SK-N-SH treated with all-trans-retinoic acid at 6 μM for 48 hours (cell line): ENCODE measurements at places on chromosomes 11 and 22.
A peak's percentile ranks its signal among the peaks of the same experiment; 100 is the strongest.

GRCh38 chr11:72863916-72864315 lies 49.7 kb downstream of the ATG16L2 start:
- peak; percentile 18; the same call in 2 of the 3 replicates for ATAC-seq

GRCh38 chr11:105867742-105868141 lies 154.3 kb downstream of the MSANTD4 start:
- no peak for ATAC-seq

DNA sequence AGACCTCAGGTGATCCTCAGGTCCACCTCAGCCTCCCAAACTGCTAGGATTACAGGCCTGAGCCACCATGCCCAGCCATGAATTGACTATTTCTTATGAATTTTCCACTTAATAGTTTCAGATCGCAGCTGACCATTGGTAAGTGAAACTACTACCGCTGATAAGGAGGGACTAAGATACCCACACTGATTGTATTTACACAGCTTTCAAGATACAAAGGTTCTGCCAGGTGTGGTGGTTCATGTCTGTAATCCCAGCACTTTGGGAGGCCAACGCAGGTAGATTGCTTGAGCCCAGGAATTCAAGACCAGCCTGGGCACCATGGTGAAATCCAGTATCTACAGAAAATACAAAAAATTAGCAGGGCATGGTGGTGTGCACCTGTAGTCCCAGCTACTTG lies 3.9 kb downstream of the CHEK2 start:
- ATAC-seq = no peak

GRCh38 chr11:63837027-63837688 lies 1.8 kb upstream of the MARK2 start:
- peak; percentile 55 for ATAC-seq

DNA sequence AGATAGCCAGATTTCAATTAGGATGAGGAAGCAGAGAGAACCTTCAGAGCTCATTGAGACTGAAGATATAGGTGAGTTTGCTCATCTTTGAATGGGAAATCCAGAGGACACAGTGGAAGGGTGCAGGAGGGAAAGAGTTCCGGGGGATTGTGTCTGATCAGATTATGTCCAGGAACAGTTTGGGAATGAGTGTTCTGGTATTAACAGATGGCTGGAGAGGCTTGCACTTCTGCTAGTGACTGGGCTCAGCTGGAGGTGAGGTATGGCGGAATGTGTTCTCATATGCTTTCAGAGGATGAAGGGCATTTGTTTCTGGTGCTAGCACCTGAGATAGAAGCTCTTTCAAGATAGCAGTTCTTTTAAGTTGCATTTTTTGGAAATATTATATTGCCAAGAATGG lies 27.6 kb downstream of the ALKBH3 start:
- no peak for ATAC-seq

DNA sequence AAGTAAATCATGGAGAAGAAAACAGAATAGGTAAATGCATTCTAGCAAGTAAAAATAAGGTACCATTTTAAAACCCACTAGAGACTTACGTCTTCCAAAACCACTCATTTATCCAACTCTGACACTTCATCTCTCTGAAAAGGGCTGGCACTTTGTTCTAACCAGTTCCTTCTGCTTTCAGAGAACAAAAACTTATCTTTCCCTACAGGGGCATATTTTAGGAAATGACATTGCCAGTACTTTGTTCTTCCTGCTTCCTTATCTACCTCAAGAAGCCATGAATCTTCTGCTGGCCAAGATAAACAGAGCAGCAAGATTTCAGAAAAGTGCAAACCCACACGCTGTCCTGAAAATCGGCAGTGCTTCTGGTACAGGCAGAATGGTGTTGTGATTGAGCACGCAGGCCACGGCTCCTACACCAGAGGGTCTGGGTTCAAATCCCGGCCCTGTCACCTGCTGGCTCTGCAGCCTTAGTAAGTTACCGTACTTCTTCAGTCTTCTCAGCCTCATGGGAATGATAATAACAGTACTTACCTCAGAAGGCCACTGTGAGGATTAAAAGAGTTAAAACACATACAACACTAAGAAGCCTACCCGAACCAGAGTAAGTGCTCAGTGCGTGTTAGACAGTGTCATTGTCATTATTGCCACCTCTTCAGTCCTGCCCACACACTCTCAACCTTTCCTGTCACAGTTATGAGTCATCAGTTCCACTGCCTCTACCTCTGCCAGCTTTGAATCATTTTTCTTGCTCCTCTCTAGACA lies 11.0 kb downstream of the MPZL3 start:
- no peak for ATAC-seq

DNA sequence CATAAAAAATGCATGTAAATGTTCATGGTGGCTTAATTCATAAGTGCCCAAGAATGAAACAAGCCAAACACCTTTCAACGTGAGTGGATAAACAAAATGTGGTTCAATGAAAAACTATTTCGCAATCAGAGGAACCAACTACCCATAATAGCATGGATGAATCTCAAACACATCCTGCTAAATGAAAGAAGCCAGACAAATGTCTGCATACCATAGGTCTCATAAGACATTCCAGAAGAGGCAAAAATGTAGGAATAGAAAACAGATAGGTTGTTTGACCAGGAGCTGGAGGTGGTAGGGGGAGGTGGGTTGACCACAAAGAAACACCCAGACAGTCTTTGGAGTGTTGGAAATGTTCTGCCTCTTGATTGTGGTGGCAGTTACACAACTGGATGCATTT lies 13.2 kb upstream of the OSBPL5 start:
- no peak; the same call in 2 of the 3 replicates for ATAC-seq

- ATAC-seq = no peak
Measured at GRCh38 chr22:19639610-19640135, 74.6 kb upstream of the SEPTIN5 start.

DNA sequence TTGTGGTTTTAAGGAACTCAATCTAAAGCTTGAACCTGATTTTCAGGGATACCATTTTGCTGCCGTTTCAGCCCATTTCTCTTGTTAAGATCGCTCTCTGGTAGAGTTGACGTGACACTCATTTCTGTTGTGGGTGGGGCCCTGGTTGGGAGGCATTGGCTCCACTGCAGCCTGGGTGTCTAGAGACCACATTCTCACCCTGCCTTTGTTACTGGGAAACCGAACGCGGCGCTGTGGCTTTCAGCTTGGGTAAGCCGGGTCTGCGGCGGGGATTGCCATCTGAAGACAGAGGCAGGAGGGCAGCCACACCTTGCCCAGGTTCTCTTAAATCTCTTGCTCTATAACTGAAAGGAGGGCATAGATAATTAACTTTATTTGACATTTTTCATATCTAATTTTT lies 3.2 kb downstream of the EHF start:
- ATAC-seq = no peak

GRCh38 chr22:37525073-37525745 lies 6.0 kb upstream of the CARD10 start:
- peak; percentile 96 for ATAC-seq

GRCh38 chr22:47152938-47153337 lies 390.5 kb downstream of the TBC1D22A start:
- no peak for ATAC-seq

GRCh38 chr11:58186938-58187337 lies 1.9 kb upstream of the OR9Q2 start:
- ATAC-seq = no peak

GRCh38 chr22:44975427-44976262 lies 34.2 kb downstream of the PHF21B start:
- peak; percentile 99 for ATAC-seq

- no peak for ATAC-seq
Measured at GRCh38 chr11:121191818-121192217, 90.8 kb downstream of the TECTA start.

DNA sequence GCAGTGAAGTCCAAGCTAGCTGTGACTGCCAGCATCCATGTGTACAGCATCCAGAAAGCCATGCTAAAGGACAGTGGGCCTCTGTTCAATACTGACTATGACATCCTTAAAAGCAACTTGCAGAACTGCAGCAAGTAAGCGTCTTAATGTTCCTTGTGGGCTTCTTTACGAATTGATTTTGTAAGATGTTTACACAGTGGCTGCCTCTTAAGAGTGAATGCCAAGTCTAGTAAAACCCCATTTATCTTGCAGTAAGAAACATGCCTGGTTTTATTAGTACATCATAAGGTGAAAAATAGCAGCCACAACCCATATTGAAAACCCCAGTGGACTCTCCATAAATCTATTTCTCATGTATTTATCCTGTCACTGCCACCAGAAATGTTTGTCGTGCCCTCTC lies 20.5 kb downstream of the POLD3 start:
- ATAC-seq = no peak

- ATAC-seq = no peak
Measured at GRCh38 chr11:45864041-45864440, 16.8 kb downstream of the CRY2 start.

DNA sequence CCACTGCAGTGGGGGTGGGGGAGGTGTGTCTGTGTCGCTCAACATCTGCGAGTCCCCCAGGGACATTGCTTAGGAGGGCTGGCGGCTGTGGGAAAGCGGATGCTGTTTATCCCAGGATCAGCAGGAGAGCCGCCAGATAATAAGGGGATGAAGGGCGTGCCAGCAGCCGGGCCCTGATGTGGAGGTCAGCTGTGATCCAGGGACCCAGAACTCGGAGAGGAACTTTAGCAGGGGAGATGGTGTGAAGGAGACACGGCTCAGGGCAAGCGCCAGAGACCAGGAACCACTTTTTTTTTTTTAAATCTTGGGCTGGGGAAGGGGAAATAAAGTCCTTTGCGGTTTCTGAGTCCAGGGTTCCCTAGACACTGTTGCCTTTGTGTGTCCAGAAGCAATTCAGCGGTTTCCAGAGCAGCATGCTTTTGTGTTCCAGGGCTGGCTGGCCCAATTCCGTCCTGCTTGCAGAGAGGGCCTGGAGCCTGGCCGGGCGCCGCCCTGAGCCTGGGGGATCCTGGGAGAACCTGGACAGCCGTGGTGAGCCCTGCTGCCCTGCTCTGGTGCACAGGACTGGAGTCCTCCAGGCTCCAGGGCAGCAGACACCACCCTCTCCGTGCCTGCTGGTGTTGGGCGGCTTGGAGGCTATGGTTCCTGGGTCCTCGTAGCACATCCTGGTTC lies at the start of gene GRAMD4:
TSS of gene GRAMD4 (plus strand) at position 557 of the 672 bp plus-strand sequence. CDS start 6,414 bp downstream, outside the sequence.
- peak; percentile 12; the same call in 2 of the 3 replicates for ATAC-seq

DNA sequence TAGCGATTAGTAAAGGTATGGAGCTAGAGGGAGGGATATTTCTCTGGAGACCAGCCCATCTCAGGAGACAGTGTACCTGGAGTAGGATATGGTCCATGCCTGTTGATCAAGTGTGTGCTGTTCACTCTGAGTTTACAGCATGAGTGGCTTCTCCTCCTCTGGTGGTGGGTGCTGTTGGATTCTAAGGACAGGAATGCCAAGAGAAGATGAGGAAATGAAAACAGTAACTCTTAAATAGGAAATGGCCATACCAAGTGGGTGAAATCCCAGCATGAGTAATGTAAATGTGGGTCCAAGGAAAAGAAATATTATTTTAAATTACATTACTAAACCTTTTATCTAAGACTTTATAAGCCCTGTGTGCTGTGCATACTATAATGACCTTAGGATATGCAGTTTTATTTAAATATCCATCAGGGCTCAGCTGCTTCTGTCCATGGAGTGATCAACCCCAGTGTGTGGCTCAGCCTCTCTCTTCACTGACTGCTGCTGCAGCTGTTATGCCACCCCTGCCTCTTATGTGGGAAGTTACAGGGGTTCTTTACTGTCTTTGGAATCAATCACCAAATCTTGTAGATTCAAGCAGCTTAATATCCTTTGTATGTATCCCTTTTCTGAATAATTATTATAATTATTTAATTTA lies 54.3 kb downstream of the FAT3 start:
- no peak for ATAC-seq

DNA sequence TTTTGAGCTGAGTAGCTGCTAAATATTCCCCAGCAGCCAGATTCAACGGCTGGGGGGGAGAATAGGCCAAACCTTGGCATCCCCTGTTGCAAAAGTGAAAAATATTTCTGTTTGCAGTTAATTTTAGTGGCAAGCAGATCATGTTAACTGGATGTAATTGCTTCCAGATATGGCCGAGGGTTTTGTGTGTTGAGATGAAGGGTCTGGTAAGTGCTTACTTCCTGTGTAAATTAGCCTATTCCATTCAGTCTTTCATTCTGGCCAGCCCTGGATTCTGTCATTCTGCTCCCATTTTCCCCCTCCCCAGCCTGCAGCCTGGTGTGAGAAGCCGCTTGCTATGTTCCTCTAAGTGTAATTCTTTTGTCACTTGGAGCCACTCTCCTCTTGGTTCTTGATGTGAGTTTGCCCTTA lies 17.4 kb downstream of the ZBTB16 start:
- ATAC-seq = peak; percentile 44

GRCh38 chr22:25448435-25449051 lies 115.9 kb upstream of the GRK3 start:
- ATAC-seq = peak; percentile 67

GRCh38 chr11:44590769-44591168 lies 25.3 kb downstream of the CD82 start:
- ATAC-seq = no peak

DNA sequence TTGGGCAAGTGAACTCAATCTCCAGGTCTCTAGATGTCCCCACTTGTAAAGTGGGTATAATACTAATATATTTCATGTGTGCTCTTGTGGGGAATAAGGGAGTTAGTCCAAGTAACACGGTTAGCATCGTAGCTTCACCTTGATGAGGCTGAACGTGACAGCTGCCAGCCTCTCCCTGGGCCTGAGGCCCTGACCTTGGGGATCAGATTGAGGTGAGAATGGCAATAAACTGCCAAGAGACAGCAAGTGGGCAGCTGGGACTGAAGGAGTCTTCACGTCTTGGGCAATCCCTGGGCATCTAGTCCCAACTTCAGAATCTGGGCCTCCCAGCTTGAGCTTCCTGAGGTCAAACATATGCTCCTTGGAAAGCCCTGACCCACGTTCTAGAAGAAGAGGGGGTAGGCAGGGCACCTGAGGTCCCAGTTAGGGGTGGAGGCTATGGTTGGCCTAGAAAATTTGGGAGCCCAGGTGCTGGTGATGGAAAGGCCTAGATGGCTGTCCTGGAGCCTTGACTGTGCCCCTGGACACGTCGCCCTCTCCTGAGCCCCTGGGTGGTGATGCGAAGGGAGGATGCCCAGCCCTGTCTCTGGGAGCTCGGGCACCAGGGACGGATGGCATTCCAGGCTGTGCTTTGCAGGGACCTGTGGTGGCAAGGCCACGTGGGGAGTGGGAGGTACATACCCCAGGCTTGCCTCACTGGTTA lies 23.4 kb downstream of the ADAMTS15 start:
- ATAC-seq = no peak

DNA sequence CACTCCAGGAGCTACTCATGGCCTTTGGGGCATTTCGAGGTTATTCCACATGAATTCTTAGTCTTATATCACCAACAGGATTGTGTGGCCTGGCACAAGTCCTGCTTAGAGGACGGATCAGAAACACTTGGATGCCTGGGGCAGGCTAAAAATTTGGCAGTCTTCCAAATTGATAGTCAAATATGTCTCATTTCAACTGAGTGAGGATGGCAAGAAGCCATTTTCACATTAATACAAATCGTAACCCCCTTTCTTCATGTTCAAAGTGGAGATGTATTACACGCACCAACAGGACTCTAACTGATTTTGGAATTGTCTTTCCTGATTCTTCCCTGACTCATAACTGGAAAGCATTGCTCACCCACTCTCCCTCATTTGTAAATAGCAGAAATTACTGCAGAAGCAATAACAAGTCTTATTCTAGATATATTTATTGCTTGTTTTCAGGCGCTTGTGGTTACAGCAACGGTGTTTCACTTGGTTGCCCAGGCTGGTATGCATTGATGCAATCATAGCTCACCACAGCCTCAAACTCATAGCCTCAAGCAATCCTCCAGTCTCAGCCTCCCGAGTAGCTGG lies 10.3 kb upstream of the CCDC86 start:
- peak; percentile 6; the same call in 2 of the 3 replicates for ATAC-seq

- ATAC-seq = no peak
Measured at GRCh38 chr11:27773884-27774283, 73.6 kb upstream of the BDNF start.
